ENCODE measurements at places on chromosomes 16 and 17.

DNA sequence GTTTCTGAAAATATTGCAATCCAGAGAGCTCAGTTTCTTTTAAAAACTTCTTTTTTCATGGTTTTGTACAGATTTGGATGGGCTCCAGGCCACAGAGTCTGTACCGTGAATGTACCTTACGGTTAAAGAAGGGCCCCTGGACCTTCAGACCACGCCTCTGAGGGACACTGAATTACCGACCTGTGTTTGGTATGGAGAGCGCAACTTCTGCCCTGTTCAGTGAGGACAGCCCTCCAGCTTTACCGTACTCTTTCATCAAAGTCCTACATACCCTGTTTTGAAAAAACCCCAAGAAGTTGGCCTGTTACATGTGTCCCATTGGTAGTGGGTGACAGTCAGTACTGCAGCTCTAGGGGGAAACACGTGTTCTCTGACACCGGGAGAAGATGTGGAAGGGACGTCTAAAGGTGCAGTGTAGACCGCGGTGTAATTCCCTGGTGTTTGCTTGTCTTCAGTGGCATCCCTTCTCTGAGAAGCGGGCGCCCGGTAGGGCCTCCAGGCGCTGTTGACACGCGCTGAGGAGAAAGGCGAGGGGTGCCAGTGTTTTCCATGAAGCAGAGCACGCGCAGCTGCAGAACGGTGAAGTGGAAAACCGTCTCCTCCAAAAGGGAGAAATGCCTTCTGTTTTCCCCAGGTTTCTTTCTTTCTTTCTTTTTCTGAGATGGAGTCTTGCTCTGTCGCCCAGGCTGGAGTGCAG lies 6.2 kb downstream of the PGS1 start:
- no peak for DNase-seq

- no peak for DNase-seq
Observed at GRCh38 chr16:50765260-50765659, 23.4 kb downstream of the CYLD start.

DNA sequence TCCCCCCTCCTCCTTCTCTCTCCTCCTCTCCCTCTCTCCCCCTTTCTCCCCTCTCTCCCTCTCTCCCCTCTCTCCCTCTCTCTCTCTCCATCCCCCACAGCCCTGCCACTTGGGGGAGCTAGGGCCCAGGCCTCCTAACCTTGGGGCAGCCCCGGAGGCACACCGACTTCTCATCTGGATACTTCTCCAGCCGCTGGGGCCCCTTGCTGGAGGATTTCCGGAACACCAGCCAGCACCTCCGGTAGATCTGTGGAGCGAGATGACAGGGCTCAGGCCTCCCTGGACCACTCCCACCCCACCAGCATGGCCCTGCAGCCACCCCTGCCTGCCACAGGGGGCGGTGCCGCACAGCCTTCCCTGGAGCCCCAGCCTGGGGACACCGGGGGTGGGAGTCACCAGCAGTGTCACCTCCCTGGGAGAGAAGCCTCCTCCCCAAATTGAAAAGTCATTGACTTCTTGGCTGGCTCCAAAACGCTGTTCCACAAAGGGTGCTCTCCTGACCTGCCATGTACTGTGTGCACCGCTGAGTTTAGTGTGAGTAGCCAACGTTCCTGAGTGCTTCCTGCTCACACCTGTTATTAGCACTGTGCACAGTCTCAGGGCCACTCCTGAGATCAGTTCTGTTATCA lies 10.5 kb downstream of the DOK4 start:
- DNase-seq: no peak

DNA sequence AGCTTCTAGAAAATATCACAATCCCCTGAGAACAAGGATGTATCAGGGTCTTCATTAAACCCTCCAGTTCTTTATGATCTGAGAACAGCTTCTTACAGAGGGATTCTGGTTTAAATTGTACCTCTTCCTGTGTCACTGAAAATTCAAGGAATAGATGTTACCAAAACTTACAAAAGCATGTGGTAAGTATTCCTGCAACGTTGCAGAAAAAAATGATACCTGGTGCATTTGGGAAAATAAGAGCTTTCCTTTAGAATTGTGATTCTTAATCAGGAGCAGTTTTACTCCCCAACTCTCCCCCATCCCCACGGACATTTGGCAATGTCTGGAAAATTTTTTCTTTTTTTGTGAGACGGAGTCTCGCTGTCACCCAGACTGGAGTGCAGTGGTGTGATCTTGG lies 7.3 kb downstream of the SLFN14 start:
- no peak for DNase-seq

GRCh38 chr17:67509390-67510287 lies 132.6 kb downstream of the PITPNC1 start:
- no peak for DNase-seq

GRCh38 chr17:80732268-80732667 lies 187.6 kb downstream of the RPTOR start:
- DNase-seq: no peak

GRCh38 chr16:53896722-53897121 lies 192.8 kb downstream of the FTO start:
- DNase-seq: no peak

Data from stimulated activated CD8-positive, alpha-beta memory T cell treated with anti-CD3 and anti-CD28 coated beads, Interleukin-15, amount 100 ng/mL, for 24 hours (primary cell).